ENCODE measurements at places on chromosomes 16 and 17.

- no peak for DNase-seq
These were observed 59.2 kb downstream of the TEX14 start for GRCh38 chr17:58632324-58633314.

- DNase-seq, result no peak
These were observed 49.9 kb upstream of the KIFC3 start for GRCh38 chr16:57852189-57852588.

DNA sequence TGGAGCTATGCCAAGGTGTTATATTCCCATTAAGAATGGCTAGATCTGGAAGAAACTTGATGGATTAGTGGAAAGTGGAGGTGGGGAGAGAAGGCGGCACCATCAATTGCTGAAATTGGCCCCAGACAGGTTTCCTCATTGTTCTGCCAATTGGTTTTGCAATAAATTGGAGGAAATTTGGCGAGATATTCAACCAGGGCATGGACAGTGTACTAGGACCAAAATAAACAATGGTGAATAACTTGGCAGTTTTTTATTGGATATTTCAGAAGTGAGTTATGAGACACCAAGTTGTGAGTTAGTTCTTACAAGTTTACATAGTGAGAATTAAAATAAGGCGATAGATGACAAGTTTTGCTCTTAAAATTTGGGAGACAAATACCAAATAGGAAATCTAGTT, 41.1 kb upstream of the SOX9 start:
- DNase-seq, result no peak

GRCh38 chr17:58310511-58311428, 17.8 kb downstream of the TSPOAP1 start:
- DNase-seq, result no peak

DNA sequence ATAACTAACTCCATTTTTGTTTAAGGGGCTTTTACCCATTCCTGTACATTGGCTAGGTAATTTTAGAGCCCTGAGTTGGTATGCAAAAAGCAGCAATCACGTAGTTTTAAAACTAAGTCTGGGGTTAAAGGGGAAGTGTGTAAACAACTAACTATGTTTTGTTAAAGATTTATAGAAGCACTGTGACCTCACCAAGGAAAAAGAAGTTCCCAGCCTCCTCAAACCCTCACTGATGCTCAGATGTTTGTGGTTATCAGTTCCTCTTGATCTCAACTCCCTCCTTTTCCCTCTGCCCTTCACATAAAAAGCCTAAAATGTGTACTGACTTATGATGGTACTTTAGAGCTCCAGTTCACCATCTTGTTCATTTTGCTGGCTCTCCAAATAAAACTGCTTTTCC, 119.9 kb upstream of the IRX6 start:
- DNase-seq, result no peak

GRCh38 chr17:22277595-22277994, 585.3 kb downstream of the KCNJ18 start:
- DNase-seq, result no peak

DNA sequence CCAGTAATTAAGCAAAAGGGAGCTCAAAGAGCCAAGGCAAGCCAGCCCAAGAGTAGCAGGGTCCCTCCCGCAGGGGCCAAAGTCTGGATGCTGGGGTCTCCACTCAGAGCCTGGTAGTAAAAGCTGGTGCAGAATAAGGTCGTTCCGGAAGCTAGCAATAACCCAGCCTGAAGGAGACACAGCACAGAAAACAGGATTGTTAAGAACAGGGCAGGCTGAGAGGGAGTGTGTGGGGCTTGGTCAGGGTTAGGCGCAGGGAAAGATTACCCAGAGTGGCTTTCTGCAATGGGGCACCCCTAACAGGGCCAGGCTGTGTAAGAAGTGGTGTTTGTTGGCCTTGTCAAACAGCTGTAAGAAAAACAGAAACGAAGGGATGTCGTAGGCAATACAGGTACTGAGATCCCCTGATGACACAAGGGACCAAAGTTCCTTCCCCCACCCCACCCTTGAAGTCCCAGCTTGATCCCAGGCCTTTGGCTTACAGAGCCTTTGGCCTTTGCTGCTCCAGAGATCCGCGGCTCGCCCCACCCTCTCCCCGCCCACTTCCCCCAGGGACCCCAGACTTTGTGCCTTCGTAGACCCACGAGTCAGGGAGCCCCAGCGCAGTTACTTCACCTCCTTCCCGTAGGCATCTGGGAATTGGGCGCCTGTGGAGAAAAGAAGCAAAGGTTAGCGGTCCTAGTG, 712 bp downstream of the TMEM256 start:
- no peak for DNase-seq

GRCh38 chr17:38969281-38969680, 2.1 kb upstream of the FBXO47 start:
- no peak for DNase-seq

All from fibroblast of skin of left quadriceps (primary cell).